Uterine smooth muscle cell (primary cell): ENCODE measurements at places on chromosomes 12 and 14. TPM values are rescaled to one million over a fixed set of nuclear protein-coding genes. Genes with fewer than 3 reads are reported as not detected.

OR4K14 gene
- total RNA-seq = not detected in 2 replicates

DIO3 gene
- 0.37 TPM in 1 of 2 replicates, not detected in the other for total RNA-seq

FAM186B gene
- 0.12 and 0.22 TPM in 2 replicates for total RNA-seq

CNTN1 gene
- total RNA-seq = 16.2 and 30.8 TPM in 2 replicates

PRH2 gene
- 0.22 and 0.50 TPM in 2 replicates for total RNA-seq

GALNT8 gene
- under 0.01 and 0.12 TPM in 2 replicates for total RNA-seq

PPFIA2 gene
- 6.2 and 7.3 TPM in 2 replicates for total RNA-seq

FAIM2 gene
- 1.5 and 3.0 TPM in 2 replicates for total RNA-seq

MANSC4 gene
- not detected in 2 replicates for total RNA-seq

KRT74 gene
- total RNA-seq = not detected in 2 replicates

CELA1 gene
- not detected in 2 replicates for total RNA-seq

SLCO1B1 gene
- total RNA-seq = not detected in 2 replicates

FKBP11 gene
- 15.9 and 23.0 TPM in 2 replicates for total RNA-seq

LRRC43 gene
- 0.11 and 1.5 TPM in 2 replicates for total RNA-seq

BCL11B gene
- under 0.01 TPM in 1 of 2 replicates, not detected in the other for total RNA-seq

OTOGL gene
- total RNA-seq = under 0.01 and 0.22 TPM in 2 replicates

KRT2 gene
- total RNA-seq = not detected in 2 replicates

PPP1R3E gene
- total RNA-seq = 2.9 and 4.2 TPM in 2 replicates

SLC25A47 gene
- not detected in 2 replicates for total RNA-seq

LIN7A gene
- total RNA-seq = 3.1 and 3.9 TPM in 2 replicates

DDHD1 gene
- total RNA-seq = 23.6 and 33.2 TPM in 2 replicates

SPRYD4 gene
- 1.5 and 1.7 TPM in 2 replicates for total RNA-seq

NTN4 gene
- total RNA-seq = 2.9 and 8.5 TPM in 2 replicates
